ENCODE measurements at places on chromosomes 13 and 19. TPM values are rescaled to one million over a fixed set of nuclear protein-coding genes. Genes with fewer than 3 reads are reported as not detected.
A peak's percentile ranks its signal among the peaks of the same experiment; 100 is the strongest.

Gene OR10H1
- total RNA-seq = not detected

Gene CAMSAP3
- total RNA-seq = 0.12 TPM

GRCh38 chr19:46813839-46814358 is 25.5 kb upstream of the SLC1A5 start:
- no peak overlapping the region for H3K27ac ChIP-seq
- no peak for DNase-seq

Gene IRGC
- not detected for total RNA-seq

GRCh38 chr19:55454787-55455243 is 6.6 kb downstream of the ISOC2 start:
- peaks cover 9% of the 10 kb centered on the region for H3K36me3 ChIP-seq
- H3K4me1 ChIP-seq = peaks cover 12% of the 10 kb centered on the region
- H3K27me3 ChIP-seq = no peaks in the 10 kb centered on the region
- H3K4me3 ChIP-seq = no peak overlapping the region

Gene CYP2A7
- not detected for total RNA-seq

DNA sequence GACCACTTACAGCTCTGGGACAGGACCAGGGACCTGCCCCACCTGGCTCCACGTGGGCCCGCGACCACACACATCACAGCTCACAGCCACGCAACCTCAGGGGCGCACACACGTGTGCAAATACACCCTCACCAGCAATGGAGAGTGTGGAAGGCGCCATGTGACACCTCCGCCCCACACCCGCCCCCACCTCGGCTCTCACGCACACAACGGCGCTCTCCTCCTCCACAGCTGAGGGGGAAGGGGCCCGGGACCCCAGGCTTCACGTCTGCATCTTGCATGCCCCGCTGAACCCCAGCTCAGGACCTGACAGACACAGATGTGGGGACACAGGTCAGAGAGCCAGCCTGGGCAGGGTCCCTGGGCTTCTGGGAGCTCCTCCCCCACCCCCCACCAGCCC is 6.4 kb upstream of the SHISA7 start:
- DNase-seq = no peak
- no peak overlapping the region for H3K4me3 ChIP-seq
- H3K27ac ChIP-seq = no peak overlapping the region
- peaks cover 14% of the 10 kb centered on the region for H3K27me3 ChIP-seq
- H3K36me3 ChIP-seq = peaks cover 9% of the 10 kb centered on the region

Gene SERPINE3
- not detected for total RNA-seq

GRCh38 chr19:41144403-41144802 is 30.2 kb downstream of the CYP2F1 start:
- H3K36me3 ChIP-seq = no peaks in the 10 kb centered on the region
- peak; percentile 72 for DNase-seq
- H3K27me3 ChIP-seq = peaks cover 18% of the 10 kb centered on the region
- no peak overlapping the region for H3K4me3 ChIP-seq

GRCh38 chr13:20301403-20302071 is 69.4 kb upstream of the GJB6 start:
- DNase-seq = no peak
- peaks cover 69% of the 10 kb centered on the region for H3K27me3 ChIP-seq
- H3K4me1 ChIP-seq = no peaks in the 10 kb centered on the region
- H3K4me3 ChIP-seq = no peak overlapping the region
- peaks cover 10% of the 10 kb centered on the region for H3K36me3 ChIP-seq
- no peak overlapping the region for H3K27ac ChIP-seq

DNA sequence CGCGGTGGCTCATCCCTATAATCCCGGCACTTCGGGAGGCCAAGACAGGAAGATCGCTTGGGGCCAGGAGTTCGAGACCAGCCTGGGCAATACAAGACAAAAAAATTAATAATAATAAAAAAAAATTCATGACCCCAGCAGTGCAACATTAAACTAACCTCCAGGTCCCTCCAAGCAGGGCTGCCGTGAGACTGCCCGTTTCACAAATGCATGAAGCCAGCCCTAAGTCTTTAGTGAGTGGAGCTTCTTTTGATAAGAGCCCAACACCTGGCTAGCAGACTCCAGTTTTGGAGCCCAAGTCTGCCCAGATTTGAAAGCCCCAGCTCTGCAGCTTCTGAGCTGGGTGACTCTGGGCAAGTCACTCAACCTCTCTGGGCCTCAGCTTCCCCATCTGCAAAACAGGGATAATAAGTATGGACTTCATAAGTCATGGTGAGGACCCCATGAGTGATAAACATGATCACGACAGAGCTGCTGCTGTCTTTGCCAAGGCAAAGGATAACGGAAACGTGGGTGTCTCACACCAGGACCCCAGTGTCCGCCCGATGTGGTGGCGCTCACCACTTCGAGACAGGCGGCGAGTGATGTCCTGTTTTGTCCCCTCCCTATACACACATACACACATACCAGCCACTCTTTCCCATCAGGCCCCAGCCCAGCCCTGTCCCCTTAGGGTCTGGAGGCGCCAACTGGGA is 38.4 kb upstream of the NANOS3 start:
- no peak for DNase-seq
- H3K36me3 ChIP-seq = peaks cover 7% of the 10 kb centered on the region
- peak overlapping the region; percentile 96 for H3K4me3 ChIP-seq

Gene TMC4
- 1.3 TPM for total RNA-seq

Gene ZNF563
- total RNA-seq = 1.1 TPM

- H3K27me3 ChIP-seq = peaks cover 16% of the 10 kb centered on the region
- H3K4me3 ChIP-seq = no peak overlapping the region
- H3K4me1 ChIP-seq = no peaks in the 10 kb centered on the region
- H3K36me3 ChIP-seq = no peaks in the 10 kb centered on the region
- no peak overlapping the region for H3K27ac ChIP-seq
- DNase-seq = no peak
These were observed 7.5 kb upstream of the EMC10 start for GRCh38 chr19:50468818-50469217.

DNA sequence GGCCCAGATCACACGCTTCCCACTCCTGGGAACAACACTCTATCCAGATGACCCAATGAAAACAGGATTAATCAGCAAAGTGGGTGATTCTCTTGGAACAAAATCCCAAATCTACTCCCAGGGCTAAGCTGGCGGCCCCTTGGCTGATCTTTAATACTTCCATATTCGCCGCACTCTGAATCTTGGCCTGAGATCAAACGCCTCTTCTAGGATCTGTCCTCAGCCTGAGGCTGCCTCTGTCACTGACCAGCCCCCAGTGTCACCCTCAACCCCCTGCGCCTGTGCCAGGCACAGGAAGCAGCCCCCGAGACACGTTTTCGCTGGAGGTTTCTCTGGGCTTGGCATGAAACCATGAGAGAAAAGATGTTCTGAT is 2.4 kb upstream of the CTXN1 start:
- H3K27me3 ChIP-seq = no peaks in the 10 kb centered on the region
- H3K4me3 ChIP-seq = no peak overlapping the region
- no peaks in the 10 kb centered on the region for H3K36me3 ChIP-seq
- peak overlapping the region; percentile 70 for H3K27ac ChIP-seq

Gene PTH2
- total RNA-seq = not detected

GRCh38 chr19:17633700-17634099 is 54.5 kb downstream of the UNC13A start:
- no peak for DNase-seq
- no peaks in the 10 kb centered on the region for H3K27me3 ChIP-seq
- no peak overlapping the region for H3K4me3 ChIP-seq
- no peaks in the 10 kb centered on the region for H3K4me1 ChIP-seq

DNA sequence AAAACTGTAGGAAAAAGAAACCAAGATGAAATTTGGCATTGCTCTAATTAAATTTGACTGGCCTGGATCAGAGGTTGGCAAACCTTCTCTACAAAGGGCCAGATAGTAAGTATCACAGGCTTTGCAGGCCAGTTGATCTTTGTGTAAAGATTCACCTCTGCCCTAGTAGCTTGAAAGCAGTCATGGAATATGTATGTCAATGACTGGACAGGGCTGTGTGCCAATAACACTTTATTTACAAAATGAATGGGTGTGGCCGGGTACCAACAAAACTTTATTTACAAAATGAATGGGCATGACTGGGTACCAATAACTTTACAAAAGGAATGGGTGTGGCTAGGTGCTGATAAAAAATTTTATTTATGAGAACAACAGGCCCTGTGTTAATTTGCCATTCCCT is 20.0 kb downstream of the SIN3B start:
- DNase-seq = no peak
- H3K27me3 ChIP-seq = no peaks in the 10 kb centered on the region
- no peaks in the 10 kb centered on the region for H3K4me1 ChIP-seq
- H3K36me3 ChIP-seq = peaks cover 14% of the 10 kb centered on the region
- H3K4me3 ChIP-seq = no peak overlapping the region
- no peak overlapping the region for H3K27ac ChIP-seq

GRCh38 chr19:48403606-48404005 is 10.1 kb downstream of the GRIN2D start:
- H3K4me3 ChIP-seq = no peak overlapping the region
- H3K27me3 ChIP-seq = peaks cover 15% of the 10 kb centered on the region
- peaks cover 3% of the 10 kb centered on the region for H3K36me3 ChIP-seq
- peaks cover 7% of the 10 kb centered on the region for H3K4me1 ChIP-seq
- no peak overlapping the region for H3K27ac ChIP-seq
- no peak for DNase-seq

- peak overlapping the region; percentile 99 for H3K27ac ChIP-seq
- no peaks in the 10 kb centered on the region for H3K36me3 ChIP-seq
- DNase-seq = no peak
- peaks cover 38% of the 10 kb centered on the region for H3K4me1 ChIP-seq
- H3K4me3 ChIP-seq = peak overlapping the region; percentile 80
- no peaks in the 10 kb centered on the region for H3K27me3 ChIP-seq
These were observed 27.1 kb downstream of the TSSK6 start for GRCh38 chr19:19487950-19488874.

- H3K4me3 ChIP-seq = no peak overlapping the region
- H3K27ac ChIP-seq = no peak overlapping the region
- H3K27me3 ChIP-seq = no peaks in the 10 kb centered on the region
- no peak for DNase-seq
- H3K36me3 ChIP-seq = no peaks in the 10 kb centered on the region
These were observed 652.2 kb upstream of the PCDH20 start for GRCh38 chr13:62067821-62068220.

- peaks cover 28% of the 10 kb centered on the region for H3K4me1 ChIP-seq
- H3K36me3 ChIP-seq = peaks cover 8% of the 10 kb centered on the region
- peak overlapping the region; percentile 97 for H3K27ac ChIP-seq
These were observed 677 bp downstream of the TGDS start for GRCh38 chr13:94595001-94595949.

- no peak for DNase-seq
- no peak overlapping the region for H3K4me3 ChIP-seq
- H3K27ac ChIP-seq = no peak overlapping the region
- no peaks in the 10 kb centered on the region for H3K4me1 ChIP-seq
These were observed 22.9 kb downstream of the TLE2 start for GRCh38 chr19:3006075-3006767.

Gene APOC1
- total RNA-seq = not detected

Gene ZNF331
- total RNA-seq = 179 TPM

DNA sequence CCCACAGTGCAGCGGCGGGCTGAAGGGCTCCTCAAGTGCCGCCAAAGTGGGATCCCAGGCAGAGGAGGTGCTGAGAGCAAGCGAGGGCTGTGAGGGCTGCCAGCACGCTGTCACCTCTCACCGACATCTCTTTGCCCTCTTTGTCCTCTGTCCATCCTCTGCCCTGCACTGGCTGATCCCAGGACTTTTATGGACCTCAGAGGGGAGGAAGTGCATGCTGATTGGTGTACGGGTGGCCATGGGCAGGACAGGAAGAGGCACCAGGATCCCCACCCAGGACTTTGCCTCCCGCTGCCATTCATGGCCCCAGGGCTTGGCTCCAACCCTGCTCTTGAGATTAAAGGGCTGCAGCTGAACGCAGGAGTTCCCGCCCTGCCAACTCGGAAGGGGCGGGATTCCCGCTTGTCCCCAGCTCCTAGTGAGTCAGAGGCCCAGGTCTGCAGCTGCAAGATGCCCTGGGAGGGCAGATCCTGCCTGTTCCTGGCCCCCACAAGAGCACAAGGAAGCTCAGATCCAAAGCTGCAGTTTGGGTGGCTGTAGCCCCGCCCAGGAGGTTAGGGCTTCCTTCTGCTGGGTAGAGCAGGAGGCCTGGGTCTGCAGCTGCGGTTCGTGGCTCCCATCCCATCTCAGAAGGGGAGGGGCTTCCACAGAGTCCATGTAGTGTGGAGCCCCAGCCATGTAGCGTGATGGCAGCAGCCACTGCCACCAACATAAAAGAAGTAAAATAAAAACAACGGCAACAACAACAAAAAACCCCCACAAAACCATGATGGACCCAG is 1716.7 kb downstream of the SLITRK1 start:
- no peaks in the 10 kb centered on the region for H3K27me3 ChIP-seq
- H3K36me3 ChIP-seq = no peaks in the 10 kb centered on the region
- no peak overlapping the region for H3K4me3 ChIP-seq
- no peak for DNase-seq
- H3K4me1 ChIP-seq = no peaks in the 10 kb centered on the region

Gene ZNF358
- 5.1 TPM for total RNA-seq

- peaks cover 16% of the 10 kb centered on the region for H3K4me1 ChIP-seq
- no peaks in the 10 kb centered on the region for H3K27me3 ChIP-seq
- H3K36me3 ChIP-seq = peaks cover 6% of the 10 kb centered on the region
- peak overlapping the region; percentile 83 for H3K27ac ChIP-seq
- DNase-seq = no peak
- peak overlapping the region; percentile 87 for H3K4me3 ChIP-seq
These were observed 705 bp downstream of the STXBP2 start for GRCh38 chr19:7637374-7638256.

DNA sequence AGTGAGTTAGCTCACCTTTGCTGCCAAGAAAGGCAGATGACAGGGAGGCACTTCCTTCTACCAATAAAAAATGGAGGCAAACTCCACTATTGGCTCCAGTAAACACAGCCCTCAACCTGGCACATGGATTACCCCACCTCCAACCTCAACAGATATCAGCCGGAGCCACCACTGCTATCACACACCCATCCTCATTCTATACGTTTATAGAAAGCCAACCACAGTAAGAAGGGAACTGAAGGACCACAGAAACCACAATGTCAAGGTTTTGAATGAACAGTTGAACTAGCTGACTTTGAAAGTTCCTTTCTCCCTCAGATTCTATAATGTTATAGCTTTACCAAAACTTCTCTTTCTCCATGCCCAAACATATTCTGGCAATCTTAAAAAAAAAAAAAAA is 526.2 kb downstream of the UQCRFS1 start:
- H3K4me3 ChIP-seq = no peak overlapping the region
- H3K27me3 ChIP-seq = peaks cover 6% of the 10 kb centered on the region
- DNase-seq = no peak
- H3K4me1 ChIP-seq = no peaks in the 10 kb centered on the region

DNA sequence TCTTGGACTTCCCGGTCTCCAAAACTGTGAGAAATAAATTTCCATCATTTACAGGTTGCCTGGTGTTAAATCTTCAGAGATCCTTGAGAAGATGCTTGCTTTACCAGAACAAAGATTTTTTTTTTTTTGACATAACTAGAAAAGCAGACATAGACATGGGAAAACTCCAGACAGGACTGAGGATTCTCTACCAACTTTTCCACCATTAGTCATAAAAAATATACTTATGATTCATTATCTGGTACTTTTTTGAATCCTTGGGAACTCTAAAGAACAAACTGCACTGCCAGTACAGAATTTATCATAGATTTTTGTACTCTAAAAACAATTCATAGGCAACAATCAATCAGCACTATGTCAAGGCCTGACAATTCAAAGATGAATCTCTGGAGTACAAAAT is 487.6 kb downstream of the EFNB2 start:
- H3K4me1 ChIP-seq = no peaks in the 10 kb centered on the region
- H3K36me3 ChIP-seq = no peaks in the 10 kb centered on the region
- H3K4me3 ChIP-seq = no peak overlapping the region
- no peak overlapping the region for H3K27ac ChIP-seq

- H3K27me3 ChIP-seq = no peaks in the 10 kb centered on the region
- no peaks in the 10 kb centered on the region for H3K4me1 ChIP-seq
- H3K36me3 ChIP-seq = no peaks in the 10 kb centered on the region
- DNase-seq = no peak
- no peak overlapping the region for H3K27ac ChIP-seq
These were observed 322.7 kb upstream of the SLITRK6 start for GRCh38 chr13:86121881-86122280.

Gene NCAN
- not detected for total RNA-seq

Gene EXOC3L2
- total RNA-seq = 1.1 TPM

Gene IGFL2
- 0.72 TPM for total RNA-seq

Measured in T-helper 17 cell (primary cell).